ENCODE measurements at places on chromosomes 2 and 18.

- no peak for ATAC-seq
- no peak overlapping the region for H3K4me3 ChIP-seq
- H3K27ac ChIP-seq = peak overlapping the region; percentile 26
- H3K27me3 ChIP-seq = no peaks in the 10 kb centered on the region
- peaks cover 34% of the 10 kb centered on the region for H3K4me1 ChIP-seq
Measured at GRCh38 chr2:157428500-157429175, 15.3 kb downstream of the CYTIP start.

DNA sequence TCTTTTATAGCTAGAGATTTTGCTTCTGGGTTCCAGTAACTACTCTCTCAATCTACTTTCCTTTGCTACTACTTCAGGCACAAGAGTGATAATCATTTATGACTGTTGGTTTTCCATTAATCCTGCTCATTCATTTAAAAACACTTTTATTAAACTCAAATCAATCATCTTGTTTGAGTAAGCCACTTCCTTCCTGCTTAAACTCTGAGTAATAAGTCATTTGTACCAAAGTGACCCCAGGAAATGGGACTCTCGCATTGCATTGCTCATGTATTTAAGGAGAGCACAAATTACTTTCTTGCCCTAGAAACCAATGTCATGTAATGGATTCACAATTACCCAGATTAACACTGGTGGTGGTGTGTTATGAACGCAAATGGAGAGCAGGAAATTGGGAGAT lies 270.7 kb upstream of the HNMT start:
- no peaks in the 10 kb centered on the region for H3K36me3 ChIP-seq
- no peak overlapping the region for H3K4me3 ChIP-seq
- no peaks in the 10 kb centered on the region for H3K4me1 ChIP-seq
- ATAC-seq = no peak
- no peak overlapping the region for H3K27ac ChIP-seq
- H3K27me3 ChIP-seq = no peaks in the 10 kb centered on the region

- H3K4me1 ChIP-seq = no peaks in the 10 kb centered on the region
- no peak overlapping the region for H3K4me3 ChIP-seq
- no peak for ATAC-seq
- no peaks in the 10 kb centered on the region for H3K36me3 ChIP-seq
- H3K27me3 ChIP-seq = peaks cover 18% of the 10 kb centered on the region
- no peak overlapping the region for H3K27ac ChIP-seq
Measured at GRCh38 chr2:75523313-75524275, 37.1 kb downstream of the EVA1A start.

GRCh38 chr2:32926708-32927084 lies 20.1 kb upstream of the LTBP1 start:
- H3K27ac ChIP-seq = no peak overlapping the region
- ATAC-seq = no peak
- no peak overlapping the region for H3K4me3 ChIP-seq
- H3K4me1 ChIP-seq = no peaks in the 10 kb centered on the region
- no peaks in the 10 kb centered on the region for H3K36me3 ChIP-seq

DNA sequence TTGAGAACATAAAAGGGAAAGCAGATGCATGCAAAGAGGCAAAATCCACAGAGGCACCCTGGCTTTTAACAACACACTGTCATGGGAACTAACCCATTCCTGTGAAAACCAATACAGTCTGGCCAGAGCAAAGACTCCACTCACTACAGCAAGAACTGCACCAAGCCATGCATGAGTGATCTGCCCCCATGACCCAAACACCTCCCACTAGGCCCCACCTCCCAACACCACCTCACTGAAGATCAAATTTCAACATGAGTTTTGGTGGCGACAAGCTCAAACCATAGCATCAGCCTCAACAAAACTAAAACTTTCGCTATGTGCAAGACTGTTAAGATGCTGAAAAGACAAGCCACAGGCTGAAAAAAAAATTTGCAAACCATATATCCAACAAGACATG lies 162.8 kb downstream of the SMAD2 start:
- no peaks in the 10 kb centered on the region for H3K36me3 ChIP-seq
- H3K27ac ChIP-seq = no peak overlapping the region
- no peak overlapping the region for H3K4me3 ChIP-seq

DNA sequence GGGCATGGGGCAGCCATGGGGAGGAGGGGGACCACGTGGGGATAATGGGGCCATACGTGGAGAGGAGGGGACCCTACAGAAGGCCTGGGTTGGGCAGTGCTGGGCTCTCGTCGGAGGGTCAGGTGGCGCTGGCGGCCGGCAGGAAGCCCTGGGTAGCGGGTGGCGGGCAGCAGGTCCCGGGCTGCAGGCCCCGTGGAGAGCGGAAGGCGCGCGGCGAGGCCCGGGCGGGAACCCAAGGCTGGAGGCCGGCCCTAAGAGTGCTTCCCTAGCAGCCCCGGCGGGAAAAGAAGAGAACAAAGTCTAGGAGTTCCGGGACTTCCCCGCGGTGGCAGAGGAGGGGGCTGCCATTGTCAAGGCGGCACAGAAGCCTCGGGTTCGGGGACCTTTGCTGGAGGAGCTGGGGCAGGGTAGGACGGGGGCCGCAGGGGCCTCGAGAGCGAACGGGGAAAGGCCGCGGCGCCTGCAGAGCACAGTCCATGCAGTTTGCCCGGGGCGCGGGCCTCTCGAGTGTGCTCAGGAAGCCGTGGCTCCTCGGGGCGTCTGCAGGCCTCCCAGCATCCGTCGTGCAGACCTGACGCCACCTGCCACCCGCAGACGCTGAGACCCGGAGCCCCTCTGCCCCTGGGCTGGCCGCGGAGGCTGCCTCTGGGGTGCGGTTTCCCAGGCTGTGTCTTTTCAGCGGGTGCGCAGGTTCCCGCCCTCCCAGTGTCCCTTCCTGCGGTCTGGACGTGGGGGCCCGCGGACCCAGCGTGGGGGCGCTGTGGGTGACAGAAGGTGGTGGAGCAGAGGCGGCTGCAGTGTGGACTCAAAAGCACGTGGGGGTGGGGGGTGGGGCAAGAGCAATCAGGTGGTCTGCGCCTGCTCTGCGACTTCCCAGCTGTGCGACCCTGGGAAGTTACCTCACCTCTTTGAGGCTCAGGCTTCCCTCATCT lies 19.4 kb upstream of the NCL start:
- H3K4me1 ChIP-seq = peaks cover 16% of the 10 kb centered on the region
- H3K27me3 ChIP-seq = no peaks in the 10 kb centered on the region
- ATAC-seq = peak; percentile 69

- H3K4me3 ChIP-seq = no peak overlapping the region
- H3K27me3 ChIP-seq = peaks cover 72% of the 10 kb centered on the region
- no peaks in the 10 kb centered on the region for H3K36me3 ChIP-seq
- peaks cover 40% of the 10 kb centered on the region for H3K4me1 ChIP-seq
Measured at GRCh38 chr2:181686576-181687185, 6.4 kb upstream of the NEUROD1 start.

DNA sequence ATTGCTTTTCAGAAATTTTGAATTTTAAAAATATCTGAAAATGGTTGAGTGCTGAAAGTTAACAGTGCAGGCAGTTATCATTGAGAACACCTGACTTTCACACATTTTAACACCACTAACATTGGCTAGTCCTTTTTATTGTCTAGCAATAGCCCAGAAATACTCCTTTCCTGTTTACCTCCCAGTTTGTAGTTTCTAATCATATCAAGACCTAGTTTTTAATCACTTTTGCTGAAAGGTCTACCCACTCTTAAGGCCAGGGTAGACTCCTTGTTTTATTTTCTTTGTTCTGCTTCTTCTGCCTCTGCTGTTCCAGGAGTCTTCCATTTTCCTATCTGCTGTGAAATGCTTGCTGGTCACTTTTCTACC lies 72.1 kb downstream of the UBE2E3 start:
- ATAC-seq = no peak
- no peak overlapping the region for H3K27ac ChIP-seq
- no peaks in the 10 kb centered on the region for H3K36me3 ChIP-seq
- H3K4me3 ChIP-seq = no peak overlapping the region

GRCh38 chr2:84944295-84944909 lies 26.6 kb upstream of the KCMF1 start:
- H3K36me3 ChIP-seq = no peaks in the 10 kb centered on the region
- H3K27me3 ChIP-seq = no peaks in the 10 kb centered on the region
- peaks cover 62% of the 10 kb centered on the region for H3K4me1 ChIP-seq
- H3K27ac ChIP-seq = peak overlapping the region; percentile 82
- ATAC-seq = no peak

- no peak overlapping the region for H3K4me3 ChIP-seq
- H3K36me3 ChIP-seq = no peaks in the 10 kb centered on the region
- ATAC-seq = no peak
- H3K4me1 ChIP-seq = peaks cover 55% of the 10 kb centered on the region
- H3K27me3 ChIP-seq = no peaks in the 10 kb centered on the region
- H3K27ac ChIP-seq = peak overlapping the region; percentile 68
Measured at GRCh38 chr2:43139996-43140621, 86.3 kb downstream of the ZFP36L2 start.

DNA sequence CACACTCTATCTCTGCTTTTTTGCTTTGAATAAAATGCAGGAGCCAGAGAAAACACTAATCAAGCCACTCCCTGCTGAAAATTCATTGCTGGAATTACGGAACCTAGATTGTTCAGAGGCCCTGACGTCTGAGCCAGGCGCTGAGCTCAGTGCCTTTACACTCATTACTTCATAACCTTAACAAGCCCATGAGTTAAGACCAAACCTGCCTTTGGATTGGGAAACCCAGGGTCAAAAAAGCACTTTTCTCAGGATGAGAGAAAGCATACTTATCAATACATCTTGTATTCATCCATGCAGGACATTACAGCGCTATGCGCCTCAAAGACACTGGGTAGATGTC lies 762 bp downstream of the INO80C start:
- peaks cover 5% of the 10 kb centered on the region for H3K36me3 ChIP-seq
- H3K4me1 ChIP-seq = peaks cover 36% of the 10 kb centered on the region
- peak overlapping the region; percentile 90 for H3K4me3 ChIP-seq
- no peaks in the 10 kb centered on the region for H3K27me3 ChIP-seq
- peak; percentile 1 for ATAC-seq
- H3K27ac ChIP-seq = peak overlapping the region; percentile 93

GRCh38 chr2:152336119-152336853 lies 1.3 kb downstream of the FMNL2 start:
- ATAC-seq = peak; percentile 9
- H3K4me3 ChIP-seq = peak overlapping the region; percentile 79
- no peaks in the 10 kb centered on the region for H3K36me3 ChIP-seq
- no peak overlapping the region for H3K27ac ChIP-seq
- H3K4me1 ChIP-seq = peaks cover 15% of the 10 kb centered on the region

DNA sequence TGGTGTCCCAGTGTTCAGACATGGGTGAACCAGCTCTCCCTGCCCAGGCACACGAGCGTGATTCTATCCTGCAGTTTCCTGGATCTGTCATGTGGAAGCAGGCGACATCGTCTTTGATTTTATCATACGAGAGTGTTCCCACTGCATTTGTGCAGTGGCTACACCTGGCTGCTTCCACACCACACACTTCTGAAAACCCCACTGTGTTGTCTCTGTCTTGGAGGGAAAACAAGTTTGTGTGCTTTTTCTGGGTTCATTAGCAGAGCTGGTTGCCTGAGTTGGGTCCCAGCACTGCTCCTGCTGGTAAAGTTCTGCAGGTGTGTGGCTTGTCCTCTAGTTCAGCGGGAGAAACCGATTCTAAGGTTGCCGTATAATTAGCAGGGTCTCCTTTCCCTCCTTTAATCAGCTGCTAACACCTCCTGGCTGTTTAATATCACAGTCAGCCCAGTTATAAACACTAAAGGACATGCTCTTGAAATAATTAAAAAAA lies 58.5 kb upstream of the TWIST2 start:
- no peaks in the 10 kb centered on the region for H3K4me1 ChIP-seq
- H3K27me3 ChIP-seq = peaks cover 31% of the 10 kb centered on the region
- ATAC-seq = no peak
- H3K4me3 ChIP-seq = no peak overlapping the region

- ATAC-seq = no peak
- no peak overlapping the region for H3K27ac ChIP-seq
- H3K4me1 ChIP-seq = no peaks in the 10 kb centered on the region
- H3K36me3 ChIP-seq = no peaks in the 10 kb centered on the region
- no peaks in the 10 kb centered on the region for H3K27me3 ChIP-seq
Measured at GRCh38 chr2:56169521-56169920, 14.3 kb upstream of the CCDC85A start.

- no peak for ATAC-seq
- H3K27ac ChIP-seq = no peak overlapping the region
- H3K4me3 ChIP-seq = no peak overlapping the region
Measured at GRCh38 chr18:54830866-54831265, 2.6 kb downstream of the RAB27B start.

DNA sequence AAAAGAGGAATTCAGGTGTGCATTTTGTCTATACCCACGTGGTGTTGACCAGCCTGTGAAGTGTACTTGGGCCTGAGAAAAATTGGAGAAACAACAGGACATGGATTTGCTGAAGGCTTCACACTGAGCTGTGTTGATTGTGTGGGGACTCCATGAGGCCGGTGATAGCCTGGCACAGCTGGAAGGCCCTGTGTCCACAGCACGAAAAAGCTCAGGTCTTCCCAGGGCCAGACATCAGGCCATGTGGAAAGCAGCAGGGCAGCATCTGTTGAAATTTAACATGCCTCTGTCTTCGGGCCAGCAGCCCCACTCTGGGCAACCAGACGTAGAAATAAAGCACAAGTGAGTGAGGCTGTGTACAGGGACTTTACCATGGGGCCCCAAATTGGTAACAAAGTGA lies 84.1 kb downstream of the HS6ST1 start:
- H3K27me3 ChIP-seq = peaks cover 33% of the 10 kb centered on the region
- H3K4me3 ChIP-seq = no peak overlapping the region
- peaks cover 6% of the 10 kb centered on the region for H3K4me1 ChIP-seq
- H3K27ac ChIP-seq = no peak overlapping the region
- no peak for ATAC-seq

DNA sequence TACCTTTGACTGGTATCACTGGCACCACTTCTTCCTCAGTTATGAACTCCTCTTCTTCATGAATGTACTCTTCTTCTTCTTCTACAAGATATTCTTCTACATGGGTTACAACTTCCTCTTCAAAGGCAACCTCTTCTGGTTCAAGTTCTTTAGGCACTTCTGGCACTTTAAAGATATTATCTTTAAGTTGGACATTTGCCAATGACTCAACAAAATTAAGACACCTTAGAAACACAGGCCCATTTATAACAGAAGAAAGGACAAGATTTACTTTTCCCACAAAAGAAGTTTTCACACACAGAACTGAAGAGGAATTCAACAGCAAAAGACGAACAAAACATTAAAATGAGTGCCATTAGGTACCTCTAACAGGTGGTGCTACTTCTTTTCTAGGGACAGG lies 127.3 kb downstream of the TTN start:
- no peak overlapping the region for H3K27ac ChIP-seq
- no peak overlapping the region for H3K4me3 ChIP-seq
- H3K27me3 ChIP-seq = no peaks in the 10 kb centered on the region
- peaks cover 53% of the 10 kb centered on the region for H3K36me3 ChIP-seq

- H3K27me3 ChIP-seq = peaks cover 86% of the 10 kb centered on the region
- no peak overlapping the region for H3K4me3 ChIP-seq
- H3K36me3 ChIP-seq = peaks cover 8% of the 10 kb centered on the region
- no peak for ATAC-seq
- peaks cover 41% of the 10 kb centered on the region for H3K4me1 ChIP-seq
- no peak overlapping the region for H3K27ac ChIP-seq
Measured at GRCh38 chr2:65397122-65397521, 35.3 kb downstream of the SPRED2 start.

GRCh38 chr18:69626171-69626570 lies 225.5 kb downstream of the DOK6 start:
- no peaks in the 10 kb centered on the region for H3K27me3 ChIP-seq
- H3K4me1 ChIP-seq = no peaks in the 10 kb centered on the region
- H3K27ac ChIP-seq = no peak overlapping the region
